ENCODE measurements at places on chromosomes 2 and 18.
A peak's percentile ranks its signal among the peaks of the same experiment; 100 is the strongest.

GRCh38 chr2:197249381-197250083 lies 61.0 kb downstream of the ANKRD44 start:
- no peak for DNase-seq

GRCh38 chr18:8167026-8167425 lies 442.2 kb upstream of the RAB12 start:
- peak; percentile 44 for DNase-seq

DNA sequence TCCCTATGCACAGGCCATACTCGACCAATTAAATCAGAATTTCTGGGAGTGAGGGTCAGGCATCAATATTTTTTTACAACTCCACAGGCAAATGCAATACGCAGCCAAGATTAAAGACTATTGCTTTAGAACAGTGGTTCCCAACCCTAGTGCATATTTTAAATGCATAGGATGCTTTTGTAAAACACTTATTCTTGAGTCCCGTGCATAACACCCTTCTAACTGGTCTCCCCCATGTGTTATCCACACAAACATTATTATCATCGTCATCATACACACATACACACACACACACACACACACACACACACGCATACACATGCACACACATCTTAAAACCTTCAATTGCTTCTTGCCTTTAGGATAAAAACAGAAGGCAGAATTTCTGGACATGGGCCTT lies 145.0 kb upstream of the PELI1 start:
- no peak for DNase-seq

DNA sequence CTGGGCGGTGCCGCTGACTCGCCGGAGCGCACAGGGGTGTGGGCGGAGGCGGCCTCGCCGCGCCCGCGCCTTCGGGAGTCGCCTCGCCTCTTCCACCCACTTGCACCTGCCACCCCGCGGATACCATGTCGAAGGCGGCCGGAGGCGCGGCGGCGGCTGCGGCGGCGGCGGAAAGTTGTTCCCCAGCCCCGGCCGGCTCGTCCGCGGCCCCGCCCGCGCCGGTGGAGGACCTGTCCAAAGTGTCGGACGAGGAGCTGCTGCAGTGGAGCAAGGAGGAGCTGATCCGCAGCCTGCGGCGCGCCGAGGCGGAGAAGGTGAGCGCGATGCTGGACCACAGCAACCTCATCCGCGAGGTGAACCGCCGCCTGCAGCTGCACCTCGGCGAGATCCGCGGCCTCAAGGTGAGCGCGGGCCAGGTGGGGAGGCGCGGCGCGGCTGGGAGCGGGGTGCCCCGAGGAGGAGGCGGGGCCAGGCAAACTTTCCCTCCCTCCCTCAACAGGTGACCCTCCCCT lies 766 bp downstream of the CCDC85A start:
- peak; percentile 80 for DNase-seq

GRCh38 chr2:67251741-67252140 lies 145.4 kb upstream of the ETAA1 start:
- DNase-seq = no peak

GRCh38 chr2:22382479-22383169 lies 1002.4 kb upstream of the KLHL29 start:
- no peak for DNase-seq
